Glutamatergic neuron (in vitro differentiated cells): ENCODE measurements at places on chromosomes 7 and 10. TPM values are rescaled to one million over a fixed set of nuclear protein-coding genes. Genes with fewer than 3 reads are reported as not detected.

The FAM25C gene
- not detected for total RNA-seq

The PDE1C gene
- 3.3 TPM for total RNA-seq

The NUDT13 gene
- total RNA-seq = 3.3 TPM

The CLEC2L gene
- 3.1 TPM for total RNA-seq

The MYPN gene
- total RNA-seq = not detected

The ARHGEF5 gene
- total RNA-seq = 0.93 TPM

The WDFY4 gene
- total RNA-seq = not detected

The C10orf90 gene
- not detected for total RNA-seq

The DLX5 gene
- not detected for total RNA-seq

The C7orf33 gene
- not detected for total RNA-seq

The CPA1 gene
- total RNA-seq = not detected

The NODAL gene
- not detected for total RNA-seq

The ZNF783 gene
- total RNA-seq = 22.9 TPM

The SFTPA1 gene
- total RNA-seq = not detected

The GIMAP5 gene
- total RNA-seq = not detected

The TACC2 gene
- 499 TPM for total RNA-seq

The MAGI2 gene
- total RNA-seq = 64.2 TPM

The UTF1 gene
- total RNA-seq = 0.61 TPM

The ZNF680 gene
- 16.3 TPM for total RNA-seq

The ZNF503 gene
- 5.6 TPM for total RNA-seq

- no peak for DNase-seq
Measured at GRCh38 chr10:16544099-16544498, 22.4 kb upstream of the C1QL3 start.

DNA sequence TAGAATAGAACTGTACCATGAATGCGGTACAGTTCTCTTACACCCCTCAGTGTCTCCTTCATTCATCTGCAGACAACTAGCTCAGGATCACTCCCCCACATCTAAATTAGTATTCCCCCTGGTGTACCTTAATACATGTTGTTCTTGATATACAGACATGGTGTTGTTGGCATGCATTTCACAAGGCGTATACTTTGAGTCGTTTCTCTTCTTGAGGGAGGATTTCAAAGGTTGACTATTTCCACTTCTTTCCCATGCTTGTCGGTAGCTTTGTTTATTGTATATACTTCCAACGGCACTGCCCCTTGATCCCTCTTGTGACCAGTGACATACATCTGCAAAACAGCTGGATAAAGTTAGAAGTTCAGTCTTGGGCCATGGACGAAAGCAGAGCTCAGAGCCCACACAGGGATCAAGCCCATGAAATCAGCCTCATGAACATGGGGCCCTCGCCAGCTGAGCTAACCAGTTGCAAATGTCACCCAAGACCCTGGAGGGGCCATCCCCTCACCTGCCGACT, 8.6 kb downstream of the CPA4 start:
- no peak for DNase-seq

GRCh38 chr7:10121631-10122030, 852.0 kb upstream of the PHF14 start:
- no peak for DNase-seq

DNA sequence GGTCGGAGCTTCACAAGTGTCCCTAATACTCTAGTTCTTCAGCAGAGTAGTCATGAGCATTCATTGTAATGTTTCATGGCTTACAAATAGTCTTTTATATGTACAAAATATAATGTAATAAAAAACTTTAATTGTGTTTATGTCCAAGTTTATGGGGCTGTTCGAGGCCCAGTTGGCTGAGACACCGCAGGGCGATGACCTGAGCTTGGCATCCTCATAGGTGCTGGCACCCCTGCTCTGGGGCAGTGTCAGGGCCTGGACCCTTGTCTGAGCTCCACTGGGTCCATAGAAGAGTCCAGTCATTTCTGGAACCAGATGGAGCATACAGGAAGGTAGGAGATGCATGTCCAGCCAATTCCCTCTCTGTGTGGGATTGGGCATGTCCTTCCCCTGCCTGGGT, 12.9 kb upstream of the ZMIZ1 start:
- no peak for DNase-seq

- DNase-seq = no peak
Measured at GRCh38 chr10:112369495-112370423, 4.2 kb upstream of the ACSL5 start.

- no peak for DNase-seq
Measured at GRCh38 chr10:68087685-68088401, 12.8 kb upstream of the HERC4 start.

DNA sequence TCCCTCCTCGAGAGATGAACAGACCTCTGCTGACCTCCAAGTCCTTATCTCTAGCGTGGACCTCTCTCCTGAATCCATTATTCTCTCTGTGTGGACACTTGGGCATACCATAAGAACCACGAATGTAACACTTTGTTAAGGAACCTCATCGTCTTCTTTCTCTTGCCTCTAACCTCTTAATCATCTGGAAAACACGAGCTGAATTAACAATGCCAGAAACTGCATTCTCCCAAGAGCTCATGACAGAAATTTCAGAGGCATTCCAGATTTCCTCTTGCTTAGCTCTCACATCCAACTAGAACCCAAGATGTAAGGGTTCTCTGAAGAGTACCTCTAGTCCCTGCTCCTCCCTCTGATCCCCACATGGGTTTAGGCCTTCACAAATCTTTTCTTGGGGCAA, 101.5 kb downstream of the TRIL start:
- no peak for DNase-seq

DNA sequence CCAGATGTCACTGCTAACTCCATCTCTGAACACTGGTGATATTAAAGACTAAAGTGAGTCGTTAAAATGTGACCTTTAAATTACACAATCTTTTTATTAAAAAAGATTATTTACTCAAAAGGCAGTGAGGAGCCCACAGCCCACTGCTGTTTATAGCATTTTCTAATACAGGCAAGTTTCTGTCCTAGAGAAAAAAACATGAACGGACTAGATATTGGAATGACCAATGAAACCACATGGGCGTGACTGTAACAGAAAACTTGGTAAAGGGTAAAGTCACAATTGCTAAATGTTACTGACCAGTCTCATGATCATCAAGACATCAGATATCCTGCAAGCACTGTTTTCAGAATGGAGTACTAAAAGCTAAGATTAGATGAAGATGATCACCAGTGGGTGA, 78.7 kb downstream of the FEZF1 start:
- DNase-seq = no peak

DNA sequence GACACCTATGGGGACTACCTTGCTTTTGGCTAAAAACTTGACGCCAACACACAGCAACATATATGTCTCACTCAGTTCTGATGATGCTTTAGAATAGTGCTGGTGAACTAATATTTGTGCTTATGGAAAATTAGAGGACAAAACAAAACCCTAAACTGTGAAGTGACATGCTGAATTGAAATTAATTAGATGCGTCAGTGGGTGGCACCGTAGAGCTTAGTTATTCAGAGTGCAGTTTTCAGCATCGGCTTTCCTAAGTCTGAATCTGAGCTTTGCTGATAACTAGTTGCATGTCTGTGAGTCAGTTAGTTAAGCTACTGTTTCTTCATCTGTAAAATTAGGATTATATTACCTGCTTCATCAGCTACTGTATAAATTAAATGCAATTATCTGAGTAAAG, 245.0 kb upstream of the SORCS1 start:
- no peak for DNase-seq

DNA sequence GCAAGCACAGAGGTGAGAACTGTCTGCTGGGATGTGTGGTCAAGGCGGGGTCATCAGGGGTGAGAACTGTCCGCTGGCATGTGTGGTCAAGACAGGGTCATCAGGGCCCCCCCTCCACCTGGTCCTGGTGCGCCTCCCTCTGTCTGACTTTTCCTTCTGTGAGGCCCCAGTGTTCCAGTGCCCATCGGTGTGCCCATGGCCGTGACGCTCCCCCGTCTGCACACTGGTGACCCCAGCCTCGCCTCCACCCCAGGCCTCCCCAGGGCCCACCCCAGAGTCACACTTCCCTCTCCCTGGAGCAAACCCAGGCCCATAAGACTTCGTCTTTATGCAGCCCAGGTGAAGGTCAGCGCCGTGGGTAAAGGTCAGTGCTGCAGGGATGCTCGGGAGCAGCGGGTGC, 70.1 kb upstream of the TCERG1L start:
- DNase-seq = no peak

DNA sequence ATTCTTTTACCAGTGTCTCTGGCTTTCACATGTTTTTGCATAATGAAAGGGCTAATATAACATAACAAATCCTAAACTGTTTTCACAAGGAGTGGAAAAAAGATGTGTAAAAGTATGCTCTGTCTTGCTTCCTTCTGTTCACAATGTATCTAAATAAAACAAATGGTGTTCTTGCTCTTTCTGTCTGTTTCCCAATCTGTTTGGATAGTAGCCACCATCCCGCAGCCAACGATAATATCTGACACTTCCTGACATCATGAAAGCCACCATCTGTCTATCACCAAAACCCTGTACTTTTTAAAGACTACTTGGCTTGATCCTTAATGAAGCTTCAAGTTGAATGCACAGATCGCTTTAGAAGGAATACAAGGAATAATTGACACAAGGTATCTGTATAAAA, 246.2 kb downstream of the ETV1 start:
- DNase-seq = no peak

- DNase-seq = no peak
Measured at GRCh38 chr10:131149111-131149510, 162.4 kb downstream of the TCERG1L start.

- no peak for DNase-seq
Measured at GRCh38 chr10:59373071-59373470, 10.7 kb upstream of the FAM13C start.

DNA sequence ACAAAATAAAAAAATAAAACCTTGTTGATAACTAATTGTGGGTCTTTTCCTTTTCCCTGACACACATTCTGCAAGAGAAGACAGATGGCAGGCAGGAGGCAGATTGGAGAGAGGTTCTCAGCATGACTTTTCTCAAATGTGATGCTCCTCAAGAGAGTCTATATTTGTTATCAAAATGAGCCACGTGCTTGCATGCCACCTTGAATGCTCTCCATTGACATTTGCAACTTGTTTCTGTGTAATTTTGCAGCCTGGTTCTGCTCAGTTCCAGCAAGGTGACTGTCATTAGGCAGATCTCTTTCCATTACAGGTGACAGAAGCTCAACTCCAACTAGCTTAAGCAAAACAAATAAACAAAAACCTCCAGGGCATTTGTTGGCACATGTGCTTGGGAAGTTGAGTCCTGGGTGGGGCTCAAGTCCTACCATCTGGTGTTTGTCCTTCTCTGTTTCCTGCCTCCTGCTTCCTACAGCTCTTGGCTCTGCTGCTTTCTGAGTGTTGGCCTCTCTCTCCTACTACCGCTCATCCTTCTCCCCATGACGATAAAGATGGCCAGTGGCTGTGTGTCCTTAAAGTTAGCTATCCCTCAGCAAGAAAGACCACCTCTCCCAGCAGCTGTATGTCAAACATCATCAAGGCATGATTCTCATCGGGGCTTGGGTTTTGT, 56.7 kb downstream of the GRK5 start:
- no peak for DNase-seq

- no peak for DNase-seq
Measured at GRCh38 chr10:53579773-53580172, 807.2 kb upstream of the MBL2 start.

GRCh38 chr10:78464118-78464855, 430.6 kb downstream of the RPS24 start:
- DNase-seq = no peak

- no peak for DNase-seq
Measured at GRCh38 chr10:100446130-100446761, 16.6 kb upstream of the WNT8B start.

GRCh38 chr7:140517546-140518369, 38.5 kb upstream of the MKRN1 start:
- DNase-seq = peak; percentile 92

- DNase-seq = no peak
Measured at GRCh38 chr7:90816511-90817142, 220.5 kb downstream of the CDK14 start.

DNA sequence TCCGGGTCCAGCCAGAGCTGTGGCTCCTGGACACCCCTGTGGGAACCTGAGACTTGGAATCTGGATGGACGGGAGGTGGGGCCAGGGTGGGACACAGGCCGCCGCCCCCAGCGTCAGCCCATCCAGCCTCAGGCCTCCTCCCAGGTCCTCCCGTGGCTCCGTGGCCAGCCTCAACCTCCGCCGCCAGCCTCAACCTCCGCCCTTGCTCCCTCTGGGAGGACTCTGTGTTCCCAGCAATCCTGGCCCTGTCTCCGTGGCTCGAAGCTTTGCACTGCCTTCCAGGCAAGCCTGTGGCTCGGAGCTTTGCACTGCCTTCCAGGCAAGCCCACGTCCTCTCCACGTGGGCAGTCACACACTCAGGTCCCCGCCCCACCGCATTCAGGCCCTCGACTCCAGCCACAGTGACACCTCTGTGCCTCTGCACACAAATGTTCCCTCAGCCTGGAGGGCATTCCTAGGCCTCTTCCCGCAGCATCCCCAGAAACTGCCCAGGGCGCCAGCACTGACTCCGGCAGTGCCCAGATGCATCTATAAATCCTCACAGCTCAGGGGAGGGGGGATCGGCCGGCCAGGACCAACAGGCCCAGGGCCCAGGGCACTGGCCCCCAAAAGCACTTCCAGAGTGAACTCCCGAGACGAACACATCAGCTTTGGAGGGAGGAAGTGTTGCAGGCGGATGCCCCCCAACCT, 44.7 kb upstream of the PDGFA start:
- DNase-seq = no peak

DNA sequence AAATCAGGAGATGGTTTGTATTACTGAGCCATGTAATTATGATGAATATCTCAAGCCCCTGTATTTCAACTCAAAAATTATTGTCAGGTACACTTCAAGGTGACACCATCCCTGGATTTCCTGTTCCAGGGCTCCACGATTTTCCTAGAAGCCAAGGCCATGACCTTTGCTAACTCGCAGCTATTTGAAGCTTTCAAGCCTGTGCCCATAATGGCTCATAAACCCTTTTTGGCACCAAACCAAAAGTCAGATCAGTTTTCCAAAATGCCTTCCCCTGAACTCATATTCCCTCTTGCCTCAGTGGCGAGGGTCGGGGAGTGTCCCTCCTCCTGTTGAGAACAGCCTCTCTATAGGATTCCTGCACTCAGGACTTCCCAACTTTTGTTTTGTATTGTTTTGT, 70.8 kb downstream of the HIP1 start:
- no peak for DNase-seq

DNA sequence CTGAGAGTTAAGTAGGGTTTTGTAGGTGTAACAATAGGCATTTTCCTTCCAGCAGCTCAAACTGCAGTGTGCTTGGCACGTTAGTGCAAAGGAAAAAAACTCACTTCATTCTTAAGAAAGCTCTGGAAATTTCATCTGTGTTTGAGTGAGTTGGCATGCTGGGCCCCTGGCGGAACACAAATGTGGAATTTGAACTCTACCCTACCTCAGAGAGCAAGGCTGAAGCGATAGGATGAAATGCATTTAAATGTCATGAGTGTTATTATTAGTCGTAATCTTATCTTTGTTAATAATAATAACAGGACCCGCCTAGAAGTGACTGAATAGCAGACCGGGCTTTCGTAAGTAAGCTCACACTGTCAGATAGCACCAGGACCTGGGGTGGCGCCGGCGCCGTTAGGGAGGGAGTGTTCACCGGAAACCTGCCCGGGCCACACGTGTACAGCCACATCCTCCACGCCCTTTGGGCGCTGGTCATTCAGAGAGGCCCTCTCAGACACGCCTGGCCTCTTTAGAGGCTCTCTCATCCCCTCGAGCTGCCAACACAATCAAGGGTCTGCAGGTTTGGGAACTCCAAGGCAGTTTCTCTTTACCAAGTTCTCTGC, 63.5 kb downstream of the GRK5 start:
- no peak for DNase-seq

- no peak for DNase-seq
Measured at GRCh38 chr10:85148693-85149640, 820.6 kb downstream of the CCSER2 start.
